Mammary epithelial cell (primary cell): ENCODE measurements at places on chromosomes 3 and 15.

DNA sequence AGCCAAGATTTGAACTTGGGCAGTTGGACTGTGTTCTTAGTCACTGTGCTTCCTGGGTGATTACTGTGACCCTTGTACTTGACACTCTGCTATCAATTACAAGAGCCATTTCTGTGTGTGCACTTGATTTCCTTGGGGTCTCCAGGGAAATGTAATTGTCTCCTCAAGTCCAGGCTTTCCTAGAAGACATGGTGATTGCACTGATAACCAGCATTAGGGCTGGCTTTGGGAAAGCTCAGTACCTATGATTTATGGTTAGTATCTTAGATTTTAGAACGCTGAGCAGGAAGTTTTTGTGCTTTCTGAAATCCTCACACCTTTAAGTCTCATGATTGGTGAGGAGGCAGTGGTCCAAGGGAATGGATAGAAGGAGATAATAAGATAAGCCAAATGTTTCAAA, 1.6 kb upstream of the CLDN11 start:
- DNase-seq: no peak

DNA sequence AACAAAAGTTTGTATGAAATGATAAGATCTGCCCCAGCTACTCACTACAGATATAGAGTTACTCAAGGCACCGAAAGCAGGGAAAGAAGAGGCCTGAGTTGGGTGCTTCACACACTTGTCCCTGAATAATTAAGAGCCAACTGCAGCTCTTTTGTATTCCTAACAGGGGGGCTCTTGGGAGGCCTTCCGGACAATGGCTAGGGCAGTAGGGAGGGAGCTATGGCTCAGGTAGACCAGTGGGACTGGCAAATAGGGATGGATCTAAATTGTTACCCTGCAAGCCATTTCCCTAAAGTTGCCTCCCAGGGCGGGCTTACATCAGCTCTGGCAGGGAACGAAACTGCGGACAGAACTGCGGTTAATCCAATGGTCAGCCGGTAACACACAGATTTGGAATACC, 6.2 kb downstream of the SEMA5B start:
- DNase-seq: no peak

DNA sequence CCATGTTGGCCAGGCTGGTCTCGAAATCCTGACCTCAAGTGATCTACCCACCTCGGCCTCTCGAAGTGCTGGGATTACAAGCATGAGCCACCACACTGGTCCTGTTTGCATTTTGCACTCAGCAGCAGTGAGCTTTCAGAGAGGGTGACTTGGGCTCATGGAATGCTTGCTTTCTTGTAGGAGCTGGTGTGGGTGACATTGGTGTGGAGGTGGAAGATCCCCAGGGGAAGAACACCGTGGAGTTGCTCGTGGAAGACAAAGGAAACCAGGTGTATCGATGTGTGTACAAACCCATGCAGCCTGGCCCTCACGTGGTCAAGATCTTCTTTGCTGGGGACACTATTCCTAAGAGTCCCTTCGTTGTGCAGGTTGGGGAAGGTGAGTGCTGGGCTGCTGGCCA, 90.3 kb downstream of the FLNB start:
- no peak for DNase-seq

DNA sequence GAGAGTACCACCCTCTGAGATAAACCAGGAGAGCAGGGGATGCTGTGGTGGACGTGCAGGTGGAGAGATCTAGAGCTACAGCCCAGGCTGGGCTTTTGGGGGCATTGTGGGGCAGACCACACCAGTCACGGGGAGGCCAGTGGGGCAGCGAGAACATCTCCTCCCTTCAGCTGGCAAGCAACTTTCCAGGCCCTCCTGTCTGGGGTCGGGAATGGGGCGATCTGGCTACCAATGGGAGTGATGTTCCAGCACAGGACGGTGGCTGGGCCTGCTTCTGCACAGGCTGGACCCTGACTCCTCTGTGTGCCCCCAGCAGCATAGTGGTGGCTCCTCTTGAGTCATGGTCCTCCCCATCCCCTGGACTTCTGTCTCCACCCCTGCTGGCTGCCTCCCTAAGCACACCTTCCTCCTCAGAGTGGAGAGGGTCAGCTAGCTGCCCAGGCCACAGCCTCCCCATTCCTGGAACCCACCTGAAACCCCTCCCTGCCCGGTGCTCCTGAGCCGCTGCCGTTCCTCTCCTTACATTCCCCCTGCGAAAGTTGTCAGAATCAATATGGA, 16.1 kb downstream of the IRAK2 start:
- DNase-seq: no peak

DNA sequence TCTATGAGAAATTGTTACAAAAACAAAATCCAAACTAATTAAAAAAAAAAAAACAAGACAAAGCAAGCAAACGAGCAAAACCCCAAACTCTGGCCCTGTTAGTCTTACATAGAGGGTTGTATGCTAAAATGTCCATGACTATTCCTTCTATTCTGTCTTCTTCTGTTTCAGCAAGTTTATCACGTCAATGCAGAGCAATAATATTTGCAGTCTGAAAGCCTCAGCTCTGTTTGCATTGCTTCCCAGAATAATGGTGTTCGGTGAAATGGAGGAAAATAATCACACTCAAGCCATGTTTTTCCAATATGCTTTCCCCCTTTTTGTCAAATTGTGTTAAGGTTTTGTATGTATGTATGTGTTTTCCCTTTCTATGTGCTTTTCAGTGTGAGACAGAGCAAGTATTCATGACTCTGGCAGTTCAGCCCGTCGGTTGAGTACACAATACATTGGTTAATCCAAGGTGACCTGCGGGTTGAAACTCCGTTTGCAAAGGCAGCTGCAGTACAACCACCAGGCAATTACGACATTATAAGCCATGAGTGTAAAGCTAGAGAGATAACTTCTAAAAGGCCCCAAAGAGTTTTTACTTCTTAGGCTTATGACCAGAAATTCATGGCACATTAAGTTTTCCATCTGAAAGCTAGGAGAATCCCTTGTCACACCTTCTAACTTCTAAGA, 34.9 kb upstream of the MAGI1 start:
- DNase-seq: no peak

- peak; percentile 25 for DNase-seq
These were observed 36.1 kb upstream of the PLSCR5 start for GRCh38 chr3:146640955-146641867.

- DNase-seq: no peak
These were observed 25.5 kb upstream of the APOD start for GRCh38 chr3:195609229-195609628.

DNA sequence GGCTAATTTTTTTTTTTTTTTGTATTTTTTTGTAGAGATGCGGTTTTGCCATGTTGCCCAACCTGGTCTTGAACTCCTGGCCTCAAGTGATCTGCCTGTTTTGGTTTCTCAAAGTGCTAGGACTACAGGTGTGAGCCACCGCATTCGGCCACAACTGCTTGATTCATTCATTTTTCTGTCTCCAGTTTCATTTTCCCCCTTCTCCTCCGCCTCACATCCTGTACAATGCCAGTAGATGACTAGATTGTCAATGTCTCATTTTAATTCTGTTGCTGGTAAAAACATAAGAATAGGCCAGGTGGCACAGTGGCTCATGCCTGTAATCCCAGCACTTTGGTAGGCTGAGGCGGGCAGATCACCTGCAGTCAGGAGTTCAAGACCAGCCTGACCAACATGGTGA, 12.0 kb upstream of the ZNF592 start:
- DNase-seq: no peak

- DNase-seq: no peak
These were observed 71.9 kb downstream of the PGPEP1L start for GRCh38 chr15:98935736-98936135.

GRCh38 chr3:59882746-59883145, 832.9 kb upstream of the CFAP20DC start:
- DNase-seq: no peak

GRCh38 chr3:121660356-121661171, at the start of gene HCLS1:
Gene HCLS1 (minus strand): TSS chr3:121660903. CDS start chr3:121658347, 2,556 bp downstream.
- no peak for DNase-seq

GRCh38 chr3:102593812-102594602, 159.2 kb downstream of the ZPLD1 start:
- no peak for DNase-seq

GRCh38 chr3:116432795-116433194, 12.5 kb downstream of the LSAMP start:
- no peak for DNase-seq

DNA sequence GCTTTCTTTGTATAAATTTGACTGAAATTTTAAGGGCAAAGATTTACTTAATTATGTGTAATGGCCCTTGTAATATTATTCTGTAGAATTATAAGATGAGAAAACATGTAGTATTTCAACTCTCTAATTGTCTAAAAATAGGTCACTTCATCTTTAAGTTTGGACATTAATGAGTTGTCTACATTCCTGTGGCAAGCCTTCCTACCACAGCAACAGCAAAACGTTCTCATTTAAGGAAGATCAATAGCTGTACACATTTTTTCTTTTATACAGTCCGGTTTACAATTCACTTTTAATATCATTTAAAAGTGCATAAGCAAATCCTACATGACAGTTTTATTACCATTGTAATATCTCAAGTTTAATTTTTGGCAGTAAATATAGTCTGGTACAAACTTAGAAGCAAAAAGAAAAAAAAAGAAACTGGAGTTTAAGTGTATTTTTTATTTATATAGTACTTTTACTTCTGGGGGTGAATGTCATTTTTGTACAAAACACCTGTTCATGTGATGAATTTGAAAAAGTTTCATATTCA, 501.8 kb downstream of the ZPLD1 start:
- DNase-seq: no peak

- DNase-seq: no peak
These were observed 87.0 kb upstream of the IGF1R start for GRCh38 chr15:98561169-98561941.

DNA sequence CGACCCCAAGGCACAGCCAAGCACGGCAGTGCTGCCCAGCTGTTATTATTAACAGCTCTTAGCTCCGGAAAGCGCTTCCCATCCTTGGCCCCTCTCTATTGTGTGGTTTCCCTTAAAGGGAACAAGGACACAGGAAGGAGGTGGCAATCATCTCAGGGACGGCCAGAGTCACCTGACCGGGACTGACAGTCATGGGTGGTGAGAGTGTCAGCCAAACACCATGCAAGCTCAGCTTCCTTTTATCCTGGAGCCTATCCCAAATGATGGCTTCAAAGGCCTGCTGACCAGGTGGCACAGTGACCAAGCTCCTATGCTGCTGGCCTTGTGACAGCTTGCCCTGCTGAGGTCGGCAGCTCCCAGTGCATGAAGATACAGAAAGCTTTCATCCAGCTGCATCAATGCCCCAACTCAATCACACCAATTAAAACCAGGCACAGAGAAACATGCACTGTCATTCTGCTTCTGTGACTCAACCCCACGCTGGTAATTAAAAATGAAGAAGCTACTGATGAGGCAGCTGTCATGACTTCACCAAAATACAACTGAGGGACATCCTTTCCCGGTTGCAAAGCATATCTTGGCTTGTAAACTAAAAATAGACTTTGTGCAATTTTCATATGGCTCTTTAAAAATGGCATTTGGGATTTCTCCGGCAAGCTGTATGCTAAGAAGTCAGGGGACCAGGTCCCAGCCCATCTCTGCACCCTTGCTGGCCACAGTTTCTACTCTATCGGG, 34.0 kb downstream of the PCSK6 start:
- no peak for DNase-seq

- DNase-seq: no peak
These were observed 170.1 kb downstream of the IL5RA start for GRCh38 chr3:2940062-2940461.

DNA sequence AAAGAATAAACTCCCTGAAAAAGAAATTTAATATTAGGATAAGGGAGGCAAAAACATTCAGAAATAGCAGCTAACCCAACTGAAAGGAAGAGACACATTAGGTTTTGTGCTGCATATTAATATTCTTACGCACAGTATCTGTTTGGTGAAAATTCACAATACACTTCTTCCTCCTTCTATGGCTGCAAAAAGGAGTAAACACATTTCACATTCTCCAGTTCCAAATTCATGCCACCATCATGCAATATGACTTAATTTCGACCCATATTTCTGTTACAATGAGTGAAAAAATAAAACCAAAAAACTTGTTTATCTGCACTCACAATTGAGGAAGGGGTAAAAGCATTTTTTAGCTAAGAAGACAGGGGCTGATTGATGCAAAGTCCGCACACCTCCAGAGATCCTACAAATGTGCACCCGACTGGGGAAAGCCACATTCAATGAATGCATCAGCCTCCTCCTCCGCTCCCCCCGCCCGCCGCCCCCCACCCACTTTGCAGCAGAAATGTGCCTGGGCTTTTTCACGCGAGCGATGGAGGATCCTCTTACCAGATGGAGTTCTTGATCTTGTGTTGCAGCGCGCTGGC, 1.0 kb downstream of the RFX7 start:
- peak; percentile 22 for DNase-seq

GRCh38 chr15:88974392-88974791, 61.2 kb upstream of the MFGE8 start:
- DNase-seq: no peak

DNA sequence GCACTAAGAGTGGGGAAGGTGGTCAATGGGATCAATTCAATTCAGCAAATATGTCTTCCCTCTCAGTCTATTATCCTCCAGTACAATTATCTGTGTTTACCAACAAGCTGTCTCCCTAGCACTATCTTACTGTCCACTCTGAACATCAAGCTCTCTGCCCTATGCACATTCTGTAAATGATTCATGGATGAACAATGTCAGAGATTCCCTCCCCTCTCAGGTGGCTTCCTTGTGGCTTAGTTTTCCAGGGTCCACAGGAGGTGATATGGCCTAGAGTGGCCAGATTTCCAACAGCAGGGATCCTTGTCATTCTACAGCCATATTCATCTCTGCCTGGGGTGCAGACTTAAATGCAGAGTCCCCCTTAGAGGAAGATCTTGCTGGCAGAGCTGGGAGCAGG, 225.1 kb downstream of the UACA start:
- no peak for DNase-seq

GRCh38 chr3:71360764-71361163, 222.8 kb downstream of the FOXP1 start:
- DNase-seq: no peak

GRCh38 chr15:66797921-66798320, 95.9 kb downstream of the SMAD6 start:
- DNase-seq: no peak

- no peak for DNase-seq
These were observed 34.9 kb downstream of the VIPR1 start for GRCh38 chr3:42537350-42537749.
